ENCODE measurements at places on chromosomes 12 and 14.

- no peak for DNase-seq
These were observed 475.8 kb upstream of the TMEM132C start for GRCh38 chr12:127791217-127791616.

GRCh38 chr12:57441846-57442427 lies 7.4 kb downstream of the INHBC start:
- DNase-seq, result no peak

- no peak for DNase-seq
These were observed 2.1 kb upstream of the GTSF1 start for GRCh38 chr12:54475537-54475936.

GRCh38 chr12:54164387-54165145 lies 24.2 kb downstream of the SMUG1 start:
- DNase-seq, result no peak

- DNase-seq, result no peak
These were observed 44.0 kb upstream of the MEG3 start for GRCh38 chr14:100781952-100782351.

GRCh38 chr14:104034976-104035699 lies 50.4 kb upstream of the ASPG start:
- no peak for DNase-seq

- DNase-seq, result no peak
These were observed at the start of gene SLC7A7 for GRCh38 chr14:22814941-22815713. TSS of gene SLC7A7 (minus strand) at chr14:22815435. CDS start at chr14:22813398, 2,037 bp downstream.

GRCh38 chr14:68637106-68638021 lies 155.5 kb downstream of the ZFP36L1 start:
- DNase-seq, result no peak

DNA sequence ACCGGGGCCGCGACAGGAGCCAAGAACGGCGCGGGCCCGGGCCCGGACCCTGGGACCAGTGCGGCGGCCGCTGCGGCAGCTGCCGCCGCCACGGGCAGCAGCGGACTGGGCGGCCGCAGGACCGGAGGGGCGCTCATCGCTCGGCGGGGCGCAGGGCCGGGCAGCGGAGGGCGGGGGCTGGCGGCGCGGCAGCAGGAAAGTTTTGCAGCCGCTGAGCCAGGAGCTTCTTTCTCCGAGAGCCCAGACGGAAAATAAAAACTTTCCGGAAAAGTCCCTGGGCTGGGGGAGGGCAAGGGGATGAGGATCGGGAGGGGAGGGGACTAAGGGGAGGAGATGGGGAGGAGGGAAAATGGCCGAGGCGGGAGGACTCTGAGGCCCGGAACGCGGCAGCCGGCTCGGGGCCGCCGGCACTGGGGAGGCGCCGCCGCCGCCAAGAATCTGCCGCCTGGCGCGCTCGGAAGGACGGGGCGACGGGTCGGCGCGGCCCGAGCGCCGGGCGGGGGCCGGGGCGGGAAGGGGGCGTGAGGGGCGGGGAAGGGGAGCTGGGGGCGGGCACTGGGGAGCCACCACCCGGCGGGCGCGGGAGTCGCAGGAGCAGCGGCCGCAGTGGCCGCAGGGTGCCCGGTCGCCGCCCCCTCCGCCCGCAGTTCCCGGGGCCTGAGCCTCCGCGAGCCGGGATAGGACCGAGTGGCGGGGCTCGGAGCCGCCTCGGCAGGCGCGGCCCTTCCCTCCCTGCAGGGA lies at the start of gene PRKD1:
Gene PRKD1 (minus strand): TSS at position 472 of the 741 bp plus-strand sequence.
- peak; percentile 68 for DNase-seq

- no peak for DNase-seq
These were observed 18.6 kb downstream of the DUSP6 start for GRCh38 chr12:89333564-89334252.

DNA sequence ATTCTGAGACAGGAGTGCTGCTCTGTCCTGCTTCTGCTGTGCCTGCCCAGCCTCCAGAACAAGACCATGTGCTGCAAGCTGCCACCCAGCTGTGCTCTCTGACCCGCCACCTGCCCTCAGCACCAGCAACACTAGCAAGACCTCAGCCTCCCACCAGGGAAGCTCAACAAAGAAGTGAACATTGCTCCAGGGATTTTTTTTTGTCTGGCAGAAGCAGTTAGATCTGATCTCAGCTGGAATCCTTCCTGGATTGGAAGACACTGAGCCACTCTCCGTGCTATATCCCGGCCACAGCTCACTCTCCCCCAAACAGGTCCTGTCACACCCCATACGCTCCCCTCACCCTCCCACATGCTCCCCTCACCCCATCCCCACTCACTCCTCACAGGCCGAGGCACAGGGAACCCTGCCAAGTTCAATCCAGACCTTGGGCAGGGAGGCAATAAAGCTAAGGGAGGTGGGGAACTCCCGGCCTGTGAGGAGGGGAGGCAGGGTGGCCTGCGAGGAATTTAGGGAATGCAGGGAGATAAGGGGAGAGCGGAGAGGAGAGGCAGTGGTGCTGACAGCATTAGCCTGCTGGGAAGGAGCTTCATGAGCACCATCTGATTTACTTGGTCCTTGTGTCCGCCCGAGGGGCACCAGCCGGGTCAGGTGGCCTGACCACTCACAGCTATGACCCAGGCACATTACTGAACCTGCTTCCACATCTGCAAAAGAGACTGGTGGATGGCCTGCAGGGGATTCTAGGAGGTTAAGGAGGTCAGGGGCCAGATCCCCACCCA lies 29.7 kb downstream of the CCDC85C start:
- DNase-seq, result no peak

GRCh38 chr14:24677956-24678355 lies 44.0 kb upstream of the GZMB start:
- DNase-seq, result no peak

DNA sequence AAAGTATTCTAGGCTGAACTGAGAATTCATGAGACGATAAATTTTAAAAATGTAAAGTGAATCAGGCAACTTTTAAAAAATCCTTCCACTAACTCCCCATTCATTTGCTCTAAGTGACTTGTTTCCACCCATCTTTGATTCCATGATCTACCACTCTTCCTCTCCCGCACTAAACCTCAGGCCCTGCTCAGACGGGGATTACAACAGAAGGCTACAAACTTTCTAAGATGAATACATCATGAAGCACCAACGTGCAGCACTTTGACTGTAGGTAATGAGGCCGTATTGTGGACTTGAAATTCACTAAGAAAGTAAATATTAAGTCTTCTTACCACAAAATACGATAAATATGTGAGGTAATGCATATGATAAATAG lies 30.0 kb downstream of the TMEM132D start:
- no peak for DNase-seq

DNA sequence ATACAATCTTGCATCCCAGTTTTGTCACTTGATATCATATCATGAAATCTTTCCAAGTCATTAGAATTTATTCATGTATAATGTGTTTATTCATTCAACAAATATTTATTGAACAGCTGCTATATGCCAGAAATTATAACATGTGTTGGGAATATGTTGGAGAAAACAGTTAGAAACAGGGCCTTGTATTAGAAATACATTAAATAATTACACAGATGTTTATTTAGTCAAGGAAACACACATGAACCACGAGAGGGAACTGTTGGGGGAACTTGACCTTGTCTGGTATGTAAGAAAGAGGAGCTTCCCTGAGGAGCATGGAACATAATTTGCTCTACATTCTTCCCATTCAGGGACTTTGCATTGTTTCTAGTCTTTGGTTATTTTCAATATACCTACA lies 191.7 kb upstream of the FRMD6 start:
- DNase-seq, result no peak

DNA sequence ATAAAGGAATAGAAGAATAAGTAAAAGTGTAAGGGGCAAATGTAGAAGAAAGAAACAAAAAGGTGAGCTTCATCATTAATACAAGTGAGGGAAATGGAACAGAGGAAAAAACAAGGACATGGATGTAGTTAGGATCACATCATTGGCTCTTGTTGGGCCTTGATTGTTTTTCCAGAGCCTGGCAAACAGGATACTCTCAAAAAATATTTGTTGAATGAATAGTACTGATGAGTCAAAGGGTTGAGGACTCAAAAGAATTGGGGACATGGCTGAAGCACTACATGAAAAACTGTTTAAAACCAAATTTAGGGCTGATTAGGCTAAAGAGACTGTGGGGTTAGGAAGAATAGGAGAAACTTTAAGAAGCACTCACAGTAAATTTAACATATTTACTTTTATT lies 11.4 kb upstream of the SRP54 start:
- DNase-seq, result no peak

DNA sequence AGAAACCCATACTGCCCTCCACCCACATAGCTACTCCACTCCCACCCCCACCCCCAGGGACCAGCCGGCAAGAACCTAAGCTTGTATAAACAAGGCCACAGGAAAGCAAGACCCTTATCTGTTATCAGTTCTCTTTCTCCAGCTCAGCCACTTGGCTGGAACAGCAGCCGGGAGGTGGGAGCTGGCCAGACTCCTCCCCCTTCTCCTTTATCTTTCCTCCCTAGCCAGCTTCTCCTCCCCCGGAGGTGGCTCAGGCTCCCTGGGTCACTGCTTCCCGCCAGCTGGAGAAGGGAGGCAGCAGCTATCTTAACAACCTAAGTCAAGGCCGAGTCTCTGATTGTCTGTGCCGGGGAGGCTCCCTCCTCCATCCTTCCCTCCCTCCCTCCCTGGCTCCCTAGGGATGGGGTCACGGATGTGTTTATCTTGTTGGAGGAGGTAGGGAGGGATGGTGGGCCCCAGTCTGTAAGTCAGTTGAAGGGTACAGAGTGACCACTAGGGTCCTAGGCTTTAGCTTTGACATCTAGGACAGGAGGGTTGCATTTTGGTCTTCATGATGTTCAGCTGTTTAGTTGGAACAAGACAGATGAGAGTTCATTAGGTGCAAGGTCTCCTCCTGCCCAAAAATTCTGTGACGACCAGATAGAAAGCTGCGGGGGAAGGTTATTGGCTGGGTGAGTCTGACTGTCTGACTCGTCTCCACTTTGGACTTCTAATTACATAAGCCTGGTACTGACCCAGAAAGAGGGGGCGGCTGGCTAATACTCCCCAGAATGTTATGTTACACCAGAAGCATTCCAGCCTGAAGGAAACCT lies 29.7 kb downstream of the ZFP36L1 start:
- no peak for DNase-seq

GRCh38 chr12:122366685-122367475 lies 55.6 kb downstream of the CLIP1 start:
- no peak for DNase-seq

DNA sequence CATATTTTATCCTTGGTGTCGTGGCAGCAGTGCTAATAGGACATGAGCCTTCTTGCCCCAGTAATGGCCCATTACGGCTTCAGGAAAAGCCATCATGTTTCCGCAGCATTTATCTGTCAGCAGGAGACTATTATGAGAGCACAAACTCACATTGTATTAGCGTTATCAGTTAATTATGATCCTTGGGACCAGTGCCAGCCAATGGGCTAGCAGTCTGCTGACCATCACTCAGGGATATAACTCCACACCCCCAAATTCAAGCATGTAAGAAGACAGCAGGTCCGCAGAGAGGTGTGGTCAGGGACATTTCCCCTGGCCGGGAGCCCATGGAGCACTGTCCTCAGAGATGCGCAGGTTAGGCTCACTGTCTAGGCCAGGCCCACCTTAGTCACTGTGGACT lies 4.9 kb upstream of the ESRRB start:
- no peak for DNase-seq

GRCh38 chr12:2113119-2113912 lies 60.5 kb downstream of the CACNA1C start:
- no peak for DNase-seq

- DNase-seq, result no peak
These were observed 585.4 kb downstream of the SNAPC1 start for GRCh38 chr14:62347562-62348011.

DNA sequence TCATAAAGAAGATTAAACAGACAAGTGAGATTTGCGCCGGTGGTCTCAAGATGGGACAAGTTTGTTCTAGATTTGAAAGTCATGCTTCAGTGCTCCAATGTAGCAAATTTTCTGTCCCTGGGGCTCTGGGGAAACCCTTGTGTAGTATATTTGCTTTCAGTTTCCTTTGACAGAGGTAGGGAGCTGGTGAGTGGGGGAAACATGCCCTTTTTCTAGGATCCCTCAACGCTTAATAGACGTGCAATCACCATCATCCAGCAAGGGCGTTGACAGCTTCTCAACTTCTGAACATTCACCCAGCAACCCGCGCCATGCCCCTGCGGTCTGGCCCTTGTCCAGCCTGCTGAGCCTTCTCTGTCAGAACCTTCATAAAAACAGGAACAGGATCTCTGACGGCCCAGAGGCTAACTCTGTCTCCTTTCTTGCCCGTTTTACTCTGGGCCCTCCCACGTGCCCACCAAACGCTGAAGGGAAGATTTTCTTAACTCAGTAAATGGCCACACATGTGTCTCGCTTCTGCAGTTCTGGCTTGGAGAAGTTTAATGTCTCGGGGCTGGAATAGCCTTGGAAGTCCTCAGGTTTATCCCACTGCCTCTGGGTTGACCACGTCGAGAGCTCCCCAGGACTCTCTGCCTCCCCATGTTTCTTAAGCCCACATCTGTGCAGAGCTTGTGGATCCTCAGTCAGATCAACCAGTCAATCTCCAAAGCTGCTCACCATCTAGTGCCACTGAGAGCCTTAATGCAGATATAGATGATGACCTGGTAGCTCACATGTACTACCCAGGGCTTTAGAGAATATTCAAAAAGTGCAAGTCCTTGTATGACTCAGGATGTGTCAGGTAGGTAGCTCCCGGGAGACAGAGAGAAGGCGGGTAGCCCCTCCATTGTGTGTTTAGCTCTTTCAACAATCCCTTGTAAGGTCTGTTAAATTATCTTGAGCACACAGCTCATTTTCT lies 58.1 kb upstream of the CCND2 start:
- DNase-seq, result peak; percentile 67

GRCh38 chr12:15056218-15056617 lies 83.4 kb downstream of the PDE6H start:
- DNase-seq, result no peak

DNA sequence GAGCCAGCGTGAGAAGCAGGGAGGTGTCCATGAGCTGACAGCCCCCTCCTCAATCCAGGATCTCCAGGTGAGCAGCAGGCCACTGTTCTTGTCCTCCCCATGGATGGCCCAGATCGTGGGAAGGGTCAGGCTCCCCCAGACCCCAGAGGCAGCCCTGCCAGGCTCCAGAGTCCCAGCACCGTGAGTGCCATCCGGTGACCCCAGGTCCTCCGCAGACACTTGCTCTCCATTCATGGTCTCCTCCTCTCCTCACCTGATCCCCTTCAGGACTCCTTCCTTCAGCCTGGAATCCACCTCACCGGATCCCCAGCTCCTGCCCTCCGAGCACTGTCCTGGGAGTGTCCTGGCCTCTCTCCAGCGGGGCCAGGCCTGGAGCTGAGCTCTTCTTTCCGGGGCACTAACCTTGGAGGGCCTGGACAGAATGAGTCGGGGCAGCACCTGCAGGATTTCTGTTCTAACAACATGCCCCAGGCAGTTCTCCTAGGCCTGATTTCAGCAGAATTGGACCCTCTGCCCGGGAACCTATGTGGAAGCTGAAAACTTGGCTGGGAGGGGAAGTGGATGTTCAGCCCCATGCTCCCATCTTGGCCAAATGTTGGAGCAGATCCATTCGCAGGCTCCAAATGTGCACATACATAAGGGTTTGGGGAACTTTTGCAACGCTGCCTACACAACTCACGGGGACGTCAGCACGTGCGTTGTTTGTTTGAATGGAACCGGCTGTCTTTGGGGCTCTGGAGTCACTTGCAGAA lies 341.6 kb upstream of the SFSWAP start:
- no peak for DNase-seq

- no peak for DNase-seq
These were observed 43.1 kb upstream of the STRAP start for GRCh38 chr12:15839041-15839440.

- DNase-seq, result no peak
These were observed 191.7 kb upstream of the DIO2 start for GRCh38 chr14:80403036-80403435.

- no peak for DNase-seq
These were observed 2.1 kb upstream of the B4GALNT3 start for GRCh38 chr12:457676-458075.

- DNase-seq, result no peak
These were observed 39.4 kb upstream of the PPP2R5C start for GRCh38 chr14:101721951-101722661.

GRCh38 chr14:80047761-80048160 lies 163.5 kb downstream of the DIO2 start:
- DNase-seq, result no peak

Measured in dorsolateral prefrontal cortex (tissue), 122 donors.